Stimulated activated CD4-positive, alpha-beta T cell treated with anti-CD3 and anti-CD28 coated beads, Interleukin-1b, Interleukin-23, amount 100 ng/mL, for 48 hours (primary cell): ENCODE measurements at places on chromosomes 1 and 21.

- no peak for DNase-seq
Measured at GRCh38 chr1:244409701-244410100, 42.0 kb downstream of the ADSS2 start.

DNA sequence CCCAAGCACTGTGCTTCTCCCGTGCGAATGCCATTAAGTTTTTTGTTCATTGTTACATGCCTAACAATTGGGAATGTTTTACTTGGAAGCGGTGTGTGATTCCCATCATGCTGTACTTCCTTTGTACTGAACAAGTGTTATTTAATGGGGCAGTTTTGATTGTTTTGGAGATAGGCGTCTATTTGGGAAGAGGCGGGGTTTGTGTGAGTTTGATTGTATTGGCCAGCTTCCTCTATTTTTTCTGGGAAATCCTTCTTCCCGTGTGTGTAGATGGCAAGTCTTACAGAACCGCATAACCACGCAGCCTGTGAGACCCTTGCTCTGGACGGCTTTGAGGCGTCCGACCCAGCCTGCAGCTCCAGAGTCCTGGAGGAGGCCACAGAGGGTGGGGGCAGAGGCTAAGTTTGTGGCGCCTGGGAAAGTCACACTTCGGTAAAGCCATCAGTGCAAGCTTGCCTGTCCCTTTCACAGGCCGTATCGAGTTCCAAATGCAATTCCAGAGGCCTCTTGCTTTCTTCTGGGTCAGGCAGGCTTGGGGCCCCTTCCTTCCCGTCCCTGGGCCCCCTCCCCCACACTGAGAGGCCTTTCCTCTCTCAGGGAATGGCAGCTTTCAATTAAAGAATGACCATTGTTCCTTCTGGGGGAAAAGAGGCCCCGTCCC lies 210.3 kb downstream of the TOMM20 start:
- DNase-seq: no peak

DNA sequence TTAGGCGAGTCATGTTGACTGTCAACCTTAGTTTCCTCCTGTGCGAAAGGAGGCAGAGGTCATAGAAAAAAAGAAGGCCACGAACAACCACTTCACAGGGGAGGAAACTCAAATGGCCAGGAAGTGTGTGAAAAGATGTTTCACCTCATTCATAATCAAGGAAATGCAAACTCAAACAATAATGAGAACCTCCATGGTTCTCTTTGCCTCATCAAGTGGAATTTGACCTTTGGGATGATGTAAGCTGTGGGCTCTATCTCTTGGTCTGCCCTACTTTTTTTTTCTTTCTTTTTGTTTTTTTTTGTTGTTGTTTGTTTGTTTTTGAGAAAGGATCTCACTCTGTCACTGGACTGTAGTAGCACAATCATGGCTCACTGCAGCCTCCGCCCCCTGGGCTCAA lies 55.9 kb upstream of the GRHL3 start:
- DNase-seq: no peak

GRCh38 chr1:5464366-5464765 lies 527.9 kb downstream of the NPHP4 start:
- no peak for DNase-seq

DNA sequence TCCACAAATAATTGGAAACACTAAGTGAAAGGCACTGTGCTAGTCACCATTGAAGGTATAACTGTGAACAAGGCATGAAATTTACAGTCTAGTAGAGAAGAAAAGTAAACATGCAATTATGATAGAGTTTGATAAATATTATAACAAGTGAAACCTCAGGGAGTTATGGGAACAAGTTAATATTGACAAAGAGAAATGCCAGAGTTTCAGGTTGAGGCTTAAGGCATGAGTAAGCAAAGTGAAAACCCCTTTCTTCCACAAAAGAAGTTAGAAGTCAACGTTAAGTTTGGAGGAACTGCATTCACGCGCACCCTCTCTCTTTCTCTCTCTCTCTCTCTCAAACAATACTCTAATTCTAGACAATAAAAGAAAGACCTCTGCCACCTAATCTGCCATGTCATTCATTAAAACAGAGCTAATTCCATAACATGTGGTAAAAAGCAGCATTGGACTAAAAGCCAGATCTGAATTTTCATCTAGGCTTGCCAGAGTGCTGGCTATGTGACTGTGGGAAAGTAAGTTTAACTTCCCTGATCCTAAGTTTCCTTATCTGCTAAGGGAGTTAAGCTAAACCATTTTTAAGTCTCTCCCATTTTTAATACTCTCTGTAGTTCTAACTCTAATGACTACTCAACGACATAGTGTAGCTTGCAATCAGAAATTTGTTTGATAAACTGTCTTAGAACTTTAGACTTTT lies 22.0 kb downstream of the SLC44A5 start:
- DNase-seq: no peak

DNA sequence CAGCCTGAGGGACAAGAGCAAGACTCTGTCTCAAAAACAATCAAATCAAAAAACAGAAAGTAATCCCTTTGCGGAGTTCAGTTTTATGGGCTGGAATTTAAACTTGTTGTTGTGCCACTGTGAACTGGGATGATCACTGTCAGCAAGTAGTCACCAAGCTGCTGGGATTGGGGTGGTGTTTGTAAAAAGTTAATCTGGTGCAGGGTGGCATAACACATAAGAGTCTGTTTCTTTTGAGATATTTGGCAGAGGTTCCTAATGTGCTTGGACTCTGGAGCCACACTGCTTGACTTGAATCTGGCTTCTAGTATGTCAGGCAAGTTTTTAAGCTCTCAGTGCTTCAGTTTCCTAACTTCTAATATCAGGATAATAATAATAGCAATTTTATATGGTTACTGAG lies 6.6 kb downstream of the CLIC4 start:
- DNase-seq: no peak

DNA sequence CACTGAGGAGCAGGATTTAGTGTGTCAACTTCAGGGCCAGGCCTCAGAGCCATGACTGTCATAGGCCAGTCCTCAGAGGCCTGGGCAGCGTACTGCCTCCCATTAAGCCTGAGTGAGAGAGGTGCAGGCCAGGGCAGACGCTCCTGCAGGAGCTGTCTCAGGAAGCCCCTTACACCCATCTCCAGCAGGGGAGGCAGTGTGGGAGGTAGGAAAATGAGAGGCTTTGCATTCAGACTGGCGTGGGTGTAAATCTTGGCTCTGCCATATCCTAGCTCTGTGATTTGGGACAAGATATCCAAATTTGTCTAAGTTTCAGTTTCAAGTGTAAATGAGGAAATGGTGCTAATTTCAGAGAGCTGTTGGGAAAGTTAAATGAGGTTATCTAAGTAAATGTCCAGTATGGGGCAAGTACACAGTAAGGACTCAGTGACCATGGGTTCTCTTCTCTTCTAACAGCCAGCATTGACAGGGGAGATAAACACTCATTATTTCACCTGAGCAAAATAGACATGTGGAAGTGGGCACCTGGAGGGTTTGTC lies 184.1 kb downstream of the ZSCAN20 start:
- no peak for DNase-seq

DNA sequence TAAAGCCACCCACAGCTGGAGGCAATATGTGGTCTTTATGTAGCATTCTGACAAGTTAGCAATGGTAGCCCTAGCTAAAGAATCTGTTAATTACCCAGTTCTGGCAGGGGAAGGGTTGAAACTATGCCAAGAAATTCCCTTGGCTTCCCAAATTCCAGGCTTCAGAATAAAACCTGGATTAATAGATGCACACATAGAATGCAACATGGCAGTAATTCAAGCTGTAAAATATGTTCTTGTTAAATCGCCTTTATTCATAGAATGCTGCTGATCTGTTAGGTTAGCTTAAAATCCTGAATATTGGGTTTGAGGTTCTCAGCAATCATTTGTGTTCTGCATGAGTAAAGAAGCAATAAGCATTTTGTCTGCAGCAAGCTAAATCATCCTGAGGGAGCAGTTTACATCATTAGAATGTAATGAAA lies 80.1 kb downstream of the ZNF326 start:
- DNase-seq: no peak

DNA sequence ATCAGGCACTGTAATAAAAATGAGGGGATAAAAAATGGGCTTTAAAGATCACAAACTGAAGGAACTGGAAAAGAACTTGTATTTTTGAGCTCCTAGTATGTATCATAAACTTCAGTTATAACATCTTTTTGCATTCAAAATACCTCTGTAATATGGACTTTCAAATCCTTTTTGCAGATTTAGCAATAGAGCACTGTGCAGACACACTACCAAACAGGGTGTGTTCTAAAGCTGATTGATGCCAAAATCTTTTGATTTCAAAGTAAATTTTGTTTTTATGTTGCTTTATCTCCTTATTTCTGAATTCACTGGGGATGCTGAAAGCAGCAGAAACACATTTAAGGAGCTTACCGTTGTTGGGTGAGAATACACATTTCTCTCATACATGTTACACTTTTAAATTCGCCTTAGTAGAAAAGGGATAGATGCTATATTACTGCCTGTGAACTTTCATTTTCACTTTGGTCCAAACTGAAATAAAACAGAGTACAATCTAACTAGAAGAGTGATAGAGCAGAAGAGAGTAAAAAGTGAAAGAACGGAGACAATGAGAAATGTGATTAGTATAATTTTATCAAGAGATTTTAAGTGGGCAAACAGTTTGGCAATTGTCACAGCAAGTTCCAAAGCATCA lies 1126.6 kb downstream of the BRINP3 start:
- DNase-seq: no peak

- DNase-seq: peak; percentile 37
Measured at GRCh38 chr1:31617916-31618746, 642 bp downstream of the HCRTR1 start.

GRCh38 chr1:62274496-62275485 lies 44.4 kb downstream of the KANK4 start:
- no peak for DNase-seq

DNA sequence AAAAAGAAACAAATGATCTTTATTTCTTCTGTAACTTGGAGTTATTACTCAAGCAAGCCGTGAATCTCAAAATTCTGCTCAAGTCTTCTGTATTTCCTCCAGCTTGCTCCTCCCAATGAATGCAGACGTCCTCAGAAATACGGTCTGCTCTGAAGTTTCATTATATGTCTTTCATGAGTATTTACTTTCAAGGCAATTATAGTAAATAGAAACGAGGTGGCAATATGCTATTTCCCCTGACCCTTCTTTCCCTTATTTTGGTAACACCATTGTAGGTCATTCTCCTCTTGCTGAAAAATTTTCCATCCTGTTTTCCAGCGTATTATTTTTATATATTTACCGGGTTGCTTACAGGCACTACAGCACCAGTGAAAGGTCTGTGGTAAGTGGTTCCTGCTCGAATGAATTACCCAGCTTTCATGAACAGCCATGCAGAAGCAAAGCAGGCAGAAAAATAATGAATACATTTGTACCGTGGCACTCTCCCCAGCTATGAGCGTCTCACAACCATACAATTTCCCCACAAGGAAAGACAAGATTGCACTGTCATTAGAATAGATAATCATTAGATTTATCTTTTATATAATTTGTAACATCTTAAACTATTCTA lies 350.9 kb upstream of the PKN2 start:
- no peak for DNase-seq

- no peak for DNase-seq
Measured at GRCh38 chr1:220123889-220124288, 30.0 kb downstream of the IARS2 start.

DNA sequence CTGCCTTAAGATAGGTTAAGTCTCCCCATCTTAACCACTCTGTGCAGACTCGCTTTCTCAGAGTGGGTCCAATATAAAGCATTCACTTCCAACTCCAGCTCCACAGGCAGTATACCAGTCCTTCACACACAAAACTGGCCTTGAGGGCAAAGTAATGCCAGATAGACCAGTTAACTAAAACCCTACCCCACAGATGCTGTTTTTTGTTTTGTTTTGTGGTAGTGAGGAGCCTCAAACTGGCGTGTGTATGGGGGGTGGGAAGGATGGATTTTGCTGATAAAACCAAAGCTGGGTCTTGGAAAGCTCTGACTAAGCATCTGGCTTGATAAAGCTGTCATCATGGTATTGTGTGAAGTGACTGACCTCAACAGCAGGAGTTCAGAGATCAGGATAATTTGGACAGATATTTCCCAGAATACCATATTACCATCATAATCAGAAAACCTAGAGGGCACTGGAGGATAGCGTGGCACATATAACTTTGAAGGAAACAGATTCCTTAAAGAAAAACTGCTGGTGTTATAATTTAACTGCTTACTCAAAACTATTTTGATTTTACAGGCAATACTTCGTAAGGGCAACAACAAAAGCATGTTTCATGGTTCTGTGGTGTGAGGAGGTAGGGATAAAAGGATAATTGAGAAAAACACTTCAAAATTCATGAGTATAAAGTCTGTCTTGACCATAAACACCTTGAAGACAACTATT lies 29.6 kb upstream of the CPLANE2 start:
- DNase-seq: no peak

DNA sequence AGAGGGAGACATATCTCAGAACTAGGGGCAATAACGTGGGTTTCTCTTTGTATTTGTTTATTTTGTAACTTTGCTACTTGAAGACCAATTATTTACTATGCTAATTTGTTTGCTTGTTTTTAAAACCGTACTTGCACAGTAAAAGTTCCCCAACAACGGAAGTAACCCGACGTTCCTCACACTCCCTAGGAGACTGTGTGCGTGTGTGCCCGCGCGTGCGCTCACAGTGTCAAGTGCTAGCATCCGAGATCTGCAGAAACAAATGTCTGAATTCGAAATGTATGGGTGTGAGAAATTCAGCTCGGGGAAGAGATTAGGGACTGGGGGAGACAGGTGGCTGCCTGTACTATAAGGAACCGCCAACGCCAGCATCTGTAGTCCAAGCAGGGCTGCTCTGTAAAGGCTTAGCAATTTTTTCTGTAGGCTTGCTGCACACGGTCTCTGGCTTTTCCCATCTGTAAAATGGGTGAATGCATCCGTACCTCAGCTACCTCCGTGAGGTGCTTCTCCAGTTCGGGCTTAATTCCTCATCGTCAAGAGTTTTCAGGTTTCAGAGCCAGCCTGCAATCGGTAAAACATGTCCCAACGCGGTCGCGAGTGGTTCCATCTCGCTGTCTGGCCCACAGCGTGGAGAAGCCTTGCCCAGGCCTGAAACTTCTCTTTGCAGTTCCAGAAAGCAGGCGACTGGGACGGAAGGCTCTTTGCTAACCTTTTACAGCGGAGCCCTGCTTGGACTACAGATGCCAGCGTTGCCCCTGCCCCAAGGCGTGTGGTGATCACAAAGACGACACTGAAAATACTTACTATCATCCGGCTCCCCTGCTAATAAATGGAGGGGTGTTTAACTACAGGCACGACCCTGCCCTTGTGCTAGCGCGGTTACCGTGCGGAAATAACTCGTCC lies 1.3 kb upstream of the OLIG2 start:
- DNase-seq: no peak

- DNase-seq: no peak
Measured at GRCh38 chr1:14741532-14741931, 143.0 kb downstream of the KAZN start.

- DNase-seq: no peak
Measured at GRCh38 chr1:64540265-64540791, 70.4 kb downstream of the CACHD1 start.

- no peak for DNase-seq
Measured at GRCh38 chr1:71170925-71171324, 90.1 kb upstream of the ZRANB2 start.

- DNase-seq: no peak
Measured at GRCh38 chr1:114272593-114272992, 118.9 kb upstream of the SYT6 start.
